Activated CD8-positive, alpha-beta memory T cell treated with anti-CD3 and anti-CD28 coated beads, Interleukin-2, amount 50 U/mL, for 48 hours (primary cell): ENCODE measurements at places on chromosomes 1 and 21.

DNA sequence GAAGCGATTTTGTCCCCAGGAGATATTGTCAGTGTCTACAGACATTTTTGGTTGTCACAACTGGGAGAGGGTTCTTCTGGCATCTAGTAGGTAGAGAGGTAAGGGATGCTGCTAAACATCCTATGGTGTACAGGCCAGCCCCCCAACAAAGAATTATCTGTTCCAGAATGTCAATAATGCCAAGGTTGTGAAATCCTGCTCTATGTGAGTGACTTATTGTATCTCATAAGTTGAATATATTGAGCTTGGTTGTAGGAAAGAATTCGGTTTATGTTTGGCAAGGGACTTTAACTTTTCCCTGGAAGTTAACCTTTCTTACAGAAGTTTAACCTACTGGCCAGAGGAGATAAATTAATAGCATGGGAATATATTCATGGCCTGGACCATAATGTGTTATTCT is 52.6 kb upstream of the ANGPTL1 start:
- DNase-seq, result no peak

DNA sequence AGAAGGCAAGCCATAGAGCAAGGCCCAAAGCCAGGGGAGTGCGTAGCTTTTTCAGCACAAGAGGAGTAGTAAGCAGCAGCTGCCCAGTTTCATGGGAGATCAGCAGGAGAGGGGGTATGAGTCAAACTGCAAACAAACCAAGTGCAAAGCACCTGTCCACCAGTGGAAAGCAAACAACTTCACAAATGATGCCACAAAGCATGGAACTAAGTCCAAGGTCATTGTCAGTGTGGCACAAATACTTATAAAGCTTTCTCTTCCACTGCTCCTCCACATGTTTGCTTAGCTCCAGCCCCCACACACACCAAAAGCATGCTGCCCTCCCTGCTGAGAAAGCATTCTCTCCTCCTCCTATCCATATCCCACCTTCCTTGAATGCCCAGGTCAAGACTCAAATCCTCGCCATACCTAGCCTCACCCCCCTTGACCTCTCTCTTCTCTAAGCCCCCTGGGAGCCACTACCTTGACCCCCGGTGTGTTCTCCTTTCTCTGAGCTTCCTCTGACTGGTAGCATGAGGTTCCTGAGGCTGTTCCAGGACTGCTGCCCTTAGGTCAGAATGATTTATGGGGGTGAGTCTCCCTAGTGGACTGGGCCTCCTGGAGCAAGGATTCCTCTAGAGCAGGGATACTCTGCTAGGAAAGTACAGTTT is 70.4 kb downstream of the DMAP1 start:
- DNase-seq, result no peak

GRCh38 chr1:109530457-109531087 is 9.1 kb upstream of the GPR61 start:
- DNase-seq, result no peak

- no peak for DNase-seq
Measured at GRCh38 chr1:206635978-206636345, 626 bp downstream of the DYRK3 start.

DNA sequence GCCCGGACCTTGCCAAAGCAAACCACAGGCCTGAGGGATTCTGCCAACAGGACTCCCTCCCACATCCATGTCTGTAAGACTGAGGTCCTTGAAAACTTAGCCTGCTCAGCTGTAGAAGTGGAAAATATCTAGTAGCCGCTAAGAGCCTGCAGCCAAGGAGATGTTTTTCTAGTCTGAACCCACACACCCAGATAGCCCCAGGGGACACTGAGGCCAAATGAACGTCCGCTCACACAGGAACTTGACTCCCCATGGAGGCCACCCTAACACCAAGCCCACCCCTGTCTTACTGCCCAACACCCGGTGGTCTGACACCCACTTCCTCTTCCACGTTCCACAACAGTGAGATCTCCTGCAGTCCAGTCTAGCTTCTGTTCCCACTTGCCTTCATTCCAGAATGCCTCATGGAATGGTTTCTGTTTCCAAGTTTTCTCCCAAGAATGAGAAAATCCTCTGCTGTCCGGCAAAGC is 174.8 kb downstream of the PLPP3 start:
- DNase-seq, result no peak

DNA sequence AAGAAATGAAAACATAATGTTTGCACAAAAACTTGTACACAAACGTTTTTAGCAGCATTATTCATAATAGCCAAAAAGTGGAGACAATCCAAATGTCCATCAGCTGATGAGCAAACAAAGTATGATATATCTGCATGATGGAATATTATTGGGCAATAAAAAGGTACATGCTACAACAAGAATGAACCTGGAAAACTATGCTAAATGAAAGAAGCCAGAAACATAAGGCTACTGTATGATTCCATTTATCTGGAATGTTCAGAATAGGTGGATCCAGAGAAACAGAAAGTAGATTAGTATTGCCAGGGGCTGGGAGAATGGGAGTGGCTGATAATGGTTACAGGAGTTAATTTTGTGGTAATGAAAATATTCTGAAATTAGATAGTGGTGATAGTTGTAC is 19.0 kb downstream of the FBXO28 start:
- DNase-seq, result no peak

- no peak for DNase-seq
Measured at GRCh38 chr1:193216920-193217319, 30.5 kb upstream of the B3GALT2 start.

DNA sequence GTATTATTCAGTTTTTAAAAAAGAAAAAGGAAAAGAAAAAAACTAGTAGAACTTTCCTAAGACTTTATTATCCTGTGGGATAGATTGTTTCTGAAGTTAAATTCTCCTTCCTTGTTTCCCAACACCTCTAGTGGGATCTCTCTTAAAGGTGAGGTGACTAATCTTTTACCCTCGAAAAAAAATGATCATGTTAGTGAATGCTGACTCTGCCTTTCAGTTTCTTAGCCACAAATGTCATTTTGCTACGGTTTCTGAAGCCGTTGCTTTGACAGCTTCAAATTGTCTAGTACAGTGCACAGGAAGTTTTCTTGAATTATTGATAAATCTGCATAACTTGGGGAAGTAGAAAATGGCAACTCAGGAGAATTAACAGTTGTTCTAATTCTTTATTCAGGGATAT is 13.0 kb upstream of the NEK7 start:
- DNase-seq, result no peak

DNA sequence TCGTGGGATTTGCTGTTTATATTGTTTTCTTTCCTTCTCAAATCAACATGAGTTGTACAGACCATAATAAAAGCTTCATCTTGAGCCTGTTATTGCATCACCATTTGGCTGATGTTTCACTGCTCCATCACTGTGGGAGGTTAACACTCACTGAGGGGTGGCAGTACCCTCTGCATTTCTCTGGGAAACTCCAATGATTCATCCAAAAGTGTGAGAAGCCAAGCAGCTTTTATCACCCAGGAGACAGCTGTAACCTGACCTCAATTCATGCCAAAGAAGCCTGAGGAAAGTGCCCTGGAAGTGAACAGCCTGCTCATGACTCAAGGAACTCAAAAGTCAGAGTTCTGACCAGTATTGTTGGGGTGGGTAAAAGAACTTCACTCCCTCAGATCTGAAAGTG is 84.1 kb downstream of the GPR88 start:
- DNase-seq, result no peak

- no peak for DNase-seq
Measured at GRCh38 chr1:192147696-192148095, 10.6 kb upstream of the RGS18 start.

- no peak for DNase-seq
Measured at GRCh38 chr1:150017206-150017750, 6.8 kb upstream of the OTUD7B start.

DNA sequence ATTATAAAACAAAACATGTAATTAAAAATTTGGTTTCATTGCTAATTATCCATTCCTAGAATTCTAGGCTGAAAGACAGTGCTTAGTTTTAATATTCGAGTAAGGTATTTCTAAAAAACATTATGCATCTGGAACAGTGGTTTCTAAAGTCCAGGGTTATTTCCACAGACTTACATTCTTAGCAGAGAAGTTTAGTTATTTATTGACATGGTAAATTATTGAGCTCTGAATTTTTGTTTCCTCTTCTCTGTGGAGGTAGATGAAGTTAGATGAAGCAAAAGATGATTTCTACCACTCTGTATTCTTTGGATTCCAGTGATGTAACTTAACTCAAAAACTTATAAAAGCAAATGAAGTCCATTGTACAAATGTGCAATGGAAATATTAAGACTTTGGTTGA is 709.4 kb downstream of the MRPL39 start:
- no peak for DNase-seq

- DNase-seq, result no peak
Measured at GRCh38 chr1:39648496-39648895, 9.1 kb upstream of the HEYL start.

DNA sequence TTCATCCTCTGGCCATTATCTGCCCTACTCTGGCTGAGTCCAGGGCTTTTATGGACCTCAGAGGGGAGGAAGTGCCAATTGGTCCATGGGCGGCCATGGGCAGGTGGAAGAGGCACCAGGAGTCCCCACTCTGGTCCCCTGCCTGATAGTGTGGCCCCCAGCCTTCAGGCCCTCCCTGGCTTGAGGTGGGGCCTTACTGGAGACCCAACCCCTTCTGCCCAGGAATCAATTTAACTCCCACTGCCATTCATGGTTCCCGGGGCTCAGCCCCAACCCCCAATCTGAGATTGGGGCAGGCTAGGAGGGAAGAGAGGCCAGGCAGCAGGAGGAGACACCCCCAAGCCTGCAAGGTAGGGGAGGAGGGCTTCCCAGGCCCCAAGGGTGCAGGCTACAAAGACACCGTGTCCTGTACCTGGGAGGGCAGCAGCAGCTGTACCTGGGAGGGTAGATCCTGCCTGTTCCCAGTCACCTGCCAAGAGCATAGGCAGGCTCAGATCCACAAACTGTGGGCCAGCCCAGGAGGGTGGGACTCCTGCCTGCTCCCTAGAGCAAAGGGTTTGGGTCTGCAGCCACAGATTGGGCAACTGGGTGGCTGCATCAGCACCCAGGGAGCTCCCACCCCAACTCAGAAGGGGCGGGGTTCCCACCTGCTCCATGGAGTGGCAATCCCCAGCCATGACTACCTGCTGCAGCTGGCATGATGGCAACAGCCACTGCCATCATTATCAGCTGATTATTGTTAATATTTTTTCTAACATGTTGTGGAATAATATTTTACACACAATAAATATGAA is 1044.1 kb upstream of the B3GALT2 start:
- DNase-seq, result no peak
